Right kidney (tissue), 9 donors: ENCODE measurements at places on chromosomes 7 and 10.
A peak's percentile ranks its signal among the peaks of the same experiment; 100 is the strongest.

DNA sequence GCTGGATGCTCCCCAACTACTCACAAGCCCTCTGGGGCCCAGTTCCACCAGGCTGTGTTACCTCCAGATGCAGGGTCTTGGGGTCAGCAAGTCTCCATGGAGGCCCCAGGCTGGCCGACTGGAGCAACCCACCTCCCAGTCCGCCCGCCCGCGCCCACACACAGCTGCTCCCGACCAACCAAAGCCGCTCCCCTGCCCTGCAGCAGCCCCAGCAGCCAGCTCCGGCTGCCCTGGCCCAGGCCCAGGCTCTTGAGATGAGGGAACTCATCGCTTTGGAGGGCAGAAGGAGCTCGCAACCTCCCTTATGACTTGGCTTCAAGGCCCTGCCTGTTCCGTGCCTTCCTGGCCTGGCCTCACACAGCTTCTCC lies 47.2 kb downstream of the LRRC20 start:
- DNase-seq, result no peak

DNA sequence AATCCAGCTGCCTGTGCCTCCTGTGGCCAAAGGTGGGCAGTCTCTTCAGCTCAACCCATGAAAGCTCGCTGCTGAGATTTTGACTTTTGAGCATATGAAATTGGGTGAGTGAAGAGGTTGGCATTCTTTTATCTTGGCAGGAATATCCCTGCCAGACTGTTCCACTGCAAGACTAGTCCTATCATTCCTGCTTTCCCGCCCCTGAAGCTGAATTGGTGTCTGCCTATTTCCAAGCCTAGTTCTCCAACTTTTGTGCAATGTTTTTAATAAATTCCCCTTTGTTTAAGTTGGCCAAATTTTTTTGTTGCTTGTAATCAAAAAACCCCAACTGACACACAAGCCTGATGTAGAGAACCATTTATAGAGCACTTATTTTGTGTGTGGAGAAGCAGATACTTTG lies 34.8 kb upstream of the BICC1 start:
- no peak for DNase-seq

DNA sequence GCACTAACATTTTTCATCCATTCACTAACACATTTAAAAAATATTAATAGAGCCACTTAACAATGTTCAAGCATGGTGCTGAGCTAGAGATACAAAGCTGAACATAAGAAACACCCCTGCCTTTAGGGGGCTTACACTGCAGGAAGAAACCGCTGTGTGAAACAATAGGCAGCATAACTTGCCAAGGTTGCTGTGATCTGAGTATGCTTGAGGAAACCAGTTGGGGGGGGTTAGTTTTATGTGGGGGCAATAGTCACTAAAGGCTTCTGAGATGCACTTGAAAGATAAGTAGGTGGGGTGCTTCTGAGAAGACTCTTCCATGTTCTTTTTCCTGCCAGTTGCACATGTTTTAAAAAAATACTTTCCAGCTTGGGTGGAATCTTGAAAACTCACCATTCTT lies 2.8 kb downstream of the RBM17 start:
- no peak for DNase-seq

DNA sequence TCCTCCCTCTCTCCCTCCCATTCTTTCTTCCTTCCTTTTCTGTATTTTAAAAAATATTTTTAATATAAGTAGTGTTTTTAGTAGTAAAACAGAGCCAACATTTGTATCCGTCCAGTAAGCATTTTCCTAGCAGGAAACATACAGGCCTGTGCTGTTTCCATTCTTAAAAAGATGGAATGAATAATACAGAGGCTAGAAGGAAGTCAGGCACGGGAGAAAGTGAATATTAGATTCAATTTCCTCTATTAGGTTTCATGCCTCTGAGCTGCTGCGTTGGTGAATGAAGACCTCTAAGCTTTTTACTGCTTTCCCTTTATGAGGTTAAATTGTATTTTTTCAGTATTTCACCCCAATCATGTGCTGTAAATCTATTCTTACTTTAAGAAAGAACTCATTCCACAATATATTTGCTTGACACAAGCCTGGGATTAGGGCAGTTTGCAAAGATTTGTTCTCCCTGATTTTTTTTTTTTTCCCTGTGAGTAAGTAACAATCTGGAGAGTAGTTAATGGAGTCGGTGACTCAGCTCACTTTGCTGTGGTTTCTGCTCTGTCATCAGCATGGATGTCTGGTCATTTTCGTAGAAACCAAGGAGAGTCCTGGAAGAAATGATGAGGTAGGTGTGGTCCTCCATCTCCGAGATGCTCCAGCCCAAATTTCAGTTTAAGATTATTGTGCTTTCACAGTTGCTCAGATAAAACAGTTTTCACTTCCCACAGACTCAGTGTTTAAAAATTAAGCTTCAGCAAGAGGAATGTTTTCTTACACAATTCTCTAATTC lies 76.1 kb upstream of the PITRM1 start:
- DNase-seq, result peak; percentile 29

DNA sequence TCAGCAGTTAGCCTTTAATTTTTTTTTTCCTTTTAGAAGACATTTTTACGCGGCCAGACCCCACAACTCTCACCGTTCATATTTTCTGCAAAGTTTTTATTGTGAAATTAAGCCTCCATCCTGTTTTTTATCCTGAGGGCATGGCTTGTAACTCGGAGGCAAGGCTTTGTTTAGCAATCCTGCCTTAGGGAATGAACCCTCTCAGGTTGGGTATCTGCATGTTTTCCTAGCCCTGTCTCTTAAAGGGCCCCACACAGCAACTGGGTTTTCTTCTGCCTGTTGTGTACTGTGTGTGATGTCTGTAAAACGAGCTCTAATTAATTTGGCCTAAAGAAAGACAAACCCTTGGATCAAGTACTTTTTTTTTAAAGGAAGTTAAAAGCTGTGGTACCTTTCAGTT lies 130.2 kb upstream of the COBL start:
- no peak for DNase-seq

DNA sequence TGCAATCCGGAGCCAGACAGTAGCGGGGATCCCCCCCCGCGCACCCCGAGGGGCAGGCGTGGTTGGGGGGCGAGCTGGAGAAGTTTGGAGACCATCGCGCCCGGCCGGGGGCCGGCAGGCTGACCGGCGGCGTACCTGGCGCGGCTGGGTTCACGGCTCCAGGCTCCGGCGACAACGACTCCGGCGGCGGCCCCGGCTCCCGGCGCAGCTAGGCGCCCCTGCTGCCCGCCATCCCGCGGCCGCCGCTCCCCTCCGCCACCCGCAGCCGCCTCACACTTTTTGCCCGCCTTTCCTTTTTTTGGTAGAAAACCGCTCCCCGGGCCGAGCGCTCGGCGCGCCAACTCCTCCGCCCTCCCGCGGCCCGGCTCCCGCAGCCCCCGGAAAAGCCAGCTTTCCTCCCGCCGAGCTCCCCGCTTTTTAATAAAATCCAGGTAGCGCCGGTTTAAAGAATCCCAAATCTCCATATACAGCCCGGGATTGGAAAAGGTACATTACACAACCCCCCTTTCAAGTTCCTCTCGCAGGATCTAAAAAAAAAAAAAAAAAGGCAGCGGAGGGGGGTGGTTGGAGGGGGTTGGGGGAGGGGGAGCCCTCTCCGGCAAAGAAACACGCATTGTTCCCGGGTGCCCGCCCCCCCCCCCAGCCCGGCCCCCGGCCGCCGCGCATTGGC lies at the start of gene TNRC18:
TNRC18 (minus strand) TSS at position 529 of the 670 bp plus-strand sequence. CDS start 2,588 bp downstream, outside the sequence.
- peak; percentile 89 for DNase-seq

DNA sequence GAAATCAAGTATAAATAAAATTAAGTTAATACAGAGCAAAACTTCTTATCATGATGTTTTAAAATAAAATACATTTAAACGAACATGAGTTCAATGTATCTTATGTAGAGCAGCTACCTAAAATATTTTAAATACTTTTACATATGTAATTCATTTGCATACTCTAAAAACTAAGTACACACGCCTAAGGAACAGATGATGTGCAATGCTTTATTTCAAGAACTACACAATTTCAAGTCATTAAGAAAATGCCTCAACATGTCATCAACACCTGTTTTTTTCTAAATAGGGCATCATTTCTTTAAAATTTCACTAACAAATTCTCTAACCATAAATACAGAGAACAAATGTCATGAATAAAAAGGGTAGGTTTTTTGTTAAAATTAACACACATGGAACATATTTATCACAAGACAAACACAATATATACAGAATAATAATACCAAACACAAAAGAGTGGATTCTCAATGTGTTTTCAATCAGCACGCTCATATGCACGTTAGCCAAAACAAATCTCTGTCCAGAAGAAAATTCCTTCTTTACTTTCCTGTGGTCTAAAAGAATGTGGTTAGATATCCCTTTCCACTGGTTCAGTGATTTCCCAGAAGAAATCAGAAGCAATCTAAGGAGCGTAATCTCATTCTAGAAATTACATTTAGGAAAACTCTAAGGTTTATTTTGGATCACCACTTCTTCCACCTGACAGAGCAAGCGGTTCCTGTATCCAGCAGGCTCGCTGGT lies 73.0 kb upstream of the PFKP start:
- no peak for DNase-seq
